ENCODE measurements at places on chromosomes 13 and 19.

- no peak for DNase-seq
- H3K4me3 ChIP-seq: no peak overlapping the region
- H3K4me1 ChIP-seq: peaks cover 16% of the 10 kb centered on the region
- H3K27ac ChIP-seq: no peak overlapping the region
- no peaks in the 10 kb centered on the region for H3K27me3 ChIP-seq
Measured at GRCh38 chr13:29801102-29801501, 49.3 kb downstream of the UBL3 start.

DNA sequence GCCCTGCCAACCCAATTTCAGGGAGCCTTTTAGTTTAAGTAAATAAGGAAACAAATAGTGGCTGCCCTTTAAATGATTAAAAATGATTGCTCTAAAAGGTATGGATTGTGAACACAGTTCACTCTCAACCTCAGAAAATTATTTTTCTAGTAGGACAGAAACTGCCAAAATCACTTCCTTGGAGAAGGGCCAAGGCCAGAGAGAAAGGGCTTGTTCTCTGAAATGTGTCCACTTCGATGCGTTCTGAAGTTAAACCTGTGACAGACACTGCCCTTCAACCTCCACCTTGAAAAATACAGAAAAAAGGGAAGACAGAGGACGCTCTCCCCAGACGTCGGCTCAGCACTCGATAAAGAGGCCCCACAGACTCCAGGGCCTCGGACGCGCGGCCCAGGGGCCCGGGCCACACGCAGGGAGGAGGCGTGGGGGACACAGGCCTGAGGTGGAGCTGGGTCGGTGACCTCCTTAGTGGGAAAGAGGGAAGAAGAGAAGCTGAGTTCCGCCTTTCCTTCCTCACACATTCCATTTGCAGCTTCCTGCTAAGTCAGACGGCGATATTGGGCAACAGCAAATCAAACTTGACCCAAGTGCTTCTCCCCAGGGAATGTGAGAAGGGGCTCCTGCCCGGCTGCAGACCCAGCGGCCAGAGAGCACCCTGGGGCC lies 63.6 kb downstream of the RASA3 start:
- no peaks in the 10 kb centered on the region for H3K27me3 ChIP-seq
- H3K36me3 ChIP-seq: no peaks in the 10 kb centered on the region
- no peak overlapping the region for H3K4me3 ChIP-seq
- H3K4me1 ChIP-seq: no peaks in the 10 kb centered on the region
- no peak for DNase-seq

DNA sequence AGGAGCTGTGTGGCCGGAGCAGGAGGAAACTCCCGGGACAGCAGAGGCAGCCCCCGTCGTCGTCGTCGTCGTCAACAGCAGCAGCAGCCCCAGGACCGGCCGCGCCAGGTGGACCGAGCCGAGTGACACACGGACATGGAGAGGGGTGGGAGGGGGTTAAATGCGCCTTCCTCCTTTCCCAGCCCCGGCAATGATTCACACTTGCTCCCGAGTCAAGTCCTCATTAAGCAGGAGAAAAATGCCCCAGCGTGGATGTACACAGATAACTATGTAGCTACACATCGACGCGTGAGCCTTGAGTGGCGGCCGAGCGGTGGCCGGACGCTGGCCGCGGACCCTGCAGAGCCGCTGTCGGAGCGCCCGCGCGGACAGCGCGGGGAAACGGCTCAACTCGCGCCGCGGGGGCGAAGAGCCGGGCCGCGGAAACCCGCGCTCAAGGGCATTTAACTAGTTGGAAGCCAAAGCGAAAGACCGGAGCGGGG lies 645 bp downstream of the UBL3 start:
- peak; percentile 65 for DNase-seq
- no peaks in the 10 kb centered on the region for H3K27me3 ChIP-seq
- H3K4me3 ChIP-seq: peak overlapping the region; percentile 79
- H3K36me3 ChIP-seq: no peaks in the 10 kb centered on the region
- peak overlapping the region; percentile 100 for H3K27ac ChIP-seq

GRCh38 chr19:41860419-41861115 lies 512 bp downstream of the RPS19 start:
- no peak for DNase-seq
- no peaks in the 10 kb centered on the region for H3K4me1 ChIP-seq
- H3K4me3 ChIP-seq: peak overlapping the region; percentile 87
- H3K27ac ChIP-seq: peak overlapping the region; percentile 98

DNA sequence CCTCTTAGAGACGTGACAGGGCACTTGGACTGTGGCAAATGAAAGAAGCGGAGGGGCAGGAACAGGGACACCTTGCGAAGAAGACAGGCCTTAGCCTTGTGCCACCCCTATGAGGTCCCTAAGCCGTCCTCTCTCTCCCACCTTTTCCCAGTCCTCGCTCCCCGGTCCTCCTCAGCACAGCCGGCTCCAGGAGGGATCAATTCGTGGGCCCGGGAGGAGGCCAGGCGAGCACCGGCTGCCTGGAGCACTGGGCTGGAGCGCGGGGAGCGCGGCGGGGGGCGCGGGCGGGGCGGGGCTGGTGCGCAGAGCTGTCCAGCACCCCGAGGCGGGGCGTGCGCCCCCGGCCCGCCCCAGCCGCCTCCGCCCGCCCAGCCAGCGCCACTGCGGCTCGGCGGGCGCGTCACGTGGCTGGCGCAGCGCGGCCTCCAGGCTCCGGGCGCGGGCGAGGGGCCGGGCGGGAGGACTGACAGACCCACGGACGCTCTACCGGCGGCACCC lies at the start of gene LRP3:
LRP3 (plus strand) TSS at position 466 of the 498 bp plus-strand sequence. CDS start 456 bp downstream, outside the sequence.
- peak within 1 kb of the TSS; percentile 42 for H3K27ac ChIP-seq
- no peak for DNase-seq
- no peaks in the 10 kb centered on the region for H3K36me3 ChIP-seq
- H3K4me3 ChIP-seq: peak within 1 kb of the TSS; percentile 53

- DNase-seq: no peak
- no peaks in the 10 kb centered on the region for H3K4me1 ChIP-seq
- peaks cover 81% of the 10 kb centered on the region for H3K27me3 ChIP-seq
Measured at GRCh38 chr13:99988529-99989275, 7.1 kb downstream of the ZIC2 start.

DNA sequence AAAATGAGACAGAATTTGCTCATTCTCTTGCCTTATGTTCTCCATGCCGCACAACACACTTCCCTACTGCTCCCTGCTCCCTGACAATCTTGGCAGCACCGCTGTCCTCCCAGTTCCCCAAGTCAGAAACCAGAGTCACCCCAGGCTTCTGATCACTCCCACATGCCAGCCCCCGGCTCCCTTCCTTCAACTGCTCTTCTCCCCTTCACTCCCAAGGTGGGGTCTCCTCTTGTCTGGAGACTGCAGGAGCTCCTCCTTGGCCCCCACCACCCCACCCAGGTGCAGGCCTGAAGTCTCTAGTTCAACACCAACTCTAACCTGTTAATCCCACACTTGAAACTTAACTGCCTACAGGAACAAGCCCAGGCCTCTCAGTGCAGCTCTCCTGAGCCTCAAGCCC lies 16.8 kb upstream of the AKAP8 start:
- no peaks in the 10 kb centered on the region for H3K27me3 ChIP-seq
- H3K4me1 ChIP-seq: peaks cover 12% of the 10 kb centered on the region
- peaks cover 93% of the 10 kb centered on the region for H3K36me3 ChIP-seq
- H3K4me3 ChIP-seq: no peak overlapping the region
- no peak overlapping the region for H3K27ac ChIP-seq

DNA sequence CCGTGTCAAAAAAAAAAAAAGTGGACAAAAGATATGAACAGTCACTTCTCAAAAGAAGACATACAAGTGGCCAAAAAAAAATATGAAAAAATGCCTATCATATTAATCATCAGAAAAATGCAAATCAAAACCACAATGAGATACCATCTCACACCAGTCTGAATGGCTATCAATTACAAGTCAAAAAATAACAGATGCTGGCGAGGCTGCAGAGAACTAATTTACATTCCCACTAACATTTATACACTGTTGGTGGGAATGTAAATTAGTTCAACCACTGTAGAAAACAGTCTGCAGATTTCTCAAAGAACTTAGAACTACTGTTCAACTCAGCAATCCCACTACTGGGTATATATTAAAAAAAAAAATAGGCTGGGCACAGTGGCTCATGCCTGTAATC lies 26.5 kb upstream of the FOXO1 start:
- DNase-seq: no peak
- H3K27ac ChIP-seq: no peak overlapping the region
- H3K4me3 ChIP-seq: no peak overlapping the region
- no peaks in the 10 kb centered on the region for H3K36me3 ChIP-seq
- H3K4me1 ChIP-seq: no peaks in the 10 kb centered on the region
- H3K27me3 ChIP-seq: no peaks in the 10 kb centered on the region

GRCh38 chr19:16185768-16186123 lies 536 bp downstream of the FAM32A start:
- no peaks in the 10 kb centered on the region for H3K27me3 ChIP-seq
- peak overlapping the region; percentile 81 for H3K27ac ChIP-seq
- H3K4me1 ChIP-seq: peaks cover 23% of the 10 kb centered on the region
- DNase-seq: no peak
- H3K36me3 ChIP-seq: peaks cover 11% of the 10 kb centered on the region
- peak overlapping the region; percentile 98 for H3K4me3 ChIP-seq

GRCh38 chr13:101579281-101579802 lies 126.9 kb downstream of the ITGBL1 start:
- H3K4me3 ChIP-seq: no peak overlapping the region
- no peak for DNase-seq
- H3K27ac ChIP-seq: no peak overlapping the region
- peaks cover 6% of the 10 kb centered on the region for H3K4me1 ChIP-seq
- H3K36me3 ChIP-seq: no peaks in the 10 kb centered on the region
- H3K27me3 ChIP-seq: no peaks in the 10 kb centered on the region

DNA sequence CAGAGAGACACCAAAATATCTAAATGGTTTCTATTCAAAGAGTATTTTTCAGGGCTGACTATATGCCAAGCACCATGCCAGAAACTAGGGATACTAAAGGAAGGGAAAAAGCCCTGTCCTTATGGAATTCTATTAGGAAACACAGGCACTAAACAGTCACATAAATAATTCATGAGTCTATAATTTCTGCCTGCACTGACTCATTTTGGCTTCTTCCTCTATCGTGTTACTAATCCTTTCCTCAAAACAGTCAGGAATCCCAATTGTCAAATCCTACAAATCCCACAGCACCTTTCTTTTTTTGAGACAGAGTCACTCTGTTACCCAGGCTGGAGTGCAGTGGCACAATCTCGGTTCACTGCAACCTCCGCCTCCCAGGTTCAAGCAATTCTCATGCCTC lies 29.2 kb downstream of the XPO4 start:
- no peak overlapping the region for H3K4me3 ChIP-seq
- no peak for DNase-seq
- no peak overlapping the region for H3K27ac ChIP-seq
- peaks cover 9% of the 10 kb centered on the region for H3K4me1 ChIP-seq
- no peaks in the 10 kb centered on the region for H3K27me3 ChIP-seq

GRCh38 chr13:26601669-26602068 lies 44.2 kb downstream of the WASF3 start:
- H3K36me3 ChIP-seq: no peaks in the 10 kb centered on the region
- H3K4me1 ChIP-seq: no peaks in the 10 kb centered on the region
- H3K27me3 ChIP-seq: no peaks in the 10 kb centered on the region
- H3K4me3 ChIP-seq: no peak overlapping the region

DNA sequence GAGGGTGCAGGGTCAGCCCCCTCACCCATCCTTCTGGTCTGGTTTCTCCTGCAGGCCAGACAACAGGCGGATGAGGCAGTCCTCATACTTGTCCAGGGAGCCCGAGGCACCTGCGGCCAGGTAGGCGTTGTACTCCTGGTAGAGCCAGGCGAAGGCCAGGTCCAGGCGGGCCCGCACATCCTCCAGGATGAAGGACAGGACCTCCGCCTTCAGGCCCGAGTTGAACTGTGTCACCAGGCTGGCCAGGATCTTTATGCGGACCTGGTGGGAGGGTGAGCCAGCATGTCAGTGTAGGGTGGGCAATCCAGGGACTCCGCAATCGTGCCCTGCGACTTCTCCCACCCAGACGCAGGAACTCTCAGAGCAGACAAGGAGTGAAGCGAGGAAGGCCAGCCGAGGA lies 13.8 kb upstream of the RSPH6A start:
- no peak for DNase-seq
- no peak overlapping the region for H3K4me3 ChIP-seq
- H3K27ac ChIP-seq: no peak overlapping the region
- peaks cover 97% of the 10 kb centered on the region for H3K36me3 ChIP-seq

DNA sequence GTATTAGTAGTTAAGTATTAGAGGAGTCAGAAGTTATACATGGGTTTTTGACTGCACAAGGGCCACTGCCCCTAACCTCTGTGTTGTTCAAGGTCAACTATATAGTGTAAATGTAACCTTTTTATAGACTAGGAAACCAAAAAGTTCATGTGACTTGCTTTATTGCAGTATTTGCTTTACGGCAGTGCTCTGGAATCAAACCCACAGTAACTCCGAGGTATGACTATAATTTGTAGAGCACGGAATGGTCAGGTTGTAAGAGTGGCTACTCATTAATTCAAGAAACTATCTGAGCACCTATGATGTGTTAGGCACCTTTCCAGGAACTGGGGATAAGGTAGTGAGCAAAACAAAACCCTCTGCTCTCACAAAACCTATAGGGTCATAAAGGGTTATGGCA lies 22.2 kb downstream of the SUPT20H start:
- no peak for DNase-seq
- no peaks in the 10 kb centered on the region for H3K4me1 ChIP-seq
- no peak overlapping the region for H3K4me3 ChIP-seq
- peaks cover 90% of the 10 kb centered on the region for H3K36me3 ChIP-seq
- H3K27ac ChIP-seq: no peak overlapping the region
- no peaks in the 10 kb centered on the region for H3K27me3 ChIP-seq

DNA sequence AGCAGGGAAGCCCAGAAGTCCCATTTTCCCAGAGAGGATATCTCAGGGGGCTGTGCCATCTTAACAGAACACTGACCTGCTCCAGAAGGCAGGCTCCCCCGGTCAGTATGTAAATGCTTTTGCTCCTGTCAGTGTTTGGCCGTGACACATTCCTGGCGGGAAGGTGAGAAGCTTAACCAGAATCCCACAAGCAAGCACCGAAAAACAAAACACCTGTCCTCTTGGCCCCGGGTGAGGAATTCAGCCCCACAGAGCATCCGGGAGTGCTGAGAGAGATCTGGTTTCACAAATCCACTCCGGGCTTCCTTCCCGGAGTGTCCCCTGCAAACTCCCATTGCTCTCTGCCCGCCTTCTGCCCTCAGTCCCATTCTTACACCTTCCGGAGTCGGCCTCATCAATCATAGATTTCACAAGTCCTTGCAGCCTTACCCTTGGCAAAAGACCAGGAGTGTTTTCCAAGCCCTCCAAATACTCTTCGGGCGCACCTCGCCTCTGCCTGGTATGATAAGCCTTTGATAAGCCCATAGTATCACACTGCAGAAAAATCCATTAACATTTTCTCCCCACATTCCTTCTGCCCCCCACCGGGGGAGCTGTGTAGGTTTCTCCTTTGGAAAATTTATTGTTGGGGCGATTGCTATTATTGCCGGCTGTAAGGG lies 12.2 kb downstream of the TPM4 start:
- no peaks in the 10 kb centered on the region for H3K27me3 ChIP-seq
- H3K27ac ChIP-seq: no peak overlapping the region
- no peak for DNase-seq
- H3K4me3 ChIP-seq: no peak overlapping the region
